NB4 (cell line): ENCODE measurements at places on chromosomes 12 and 14.

DNA sequence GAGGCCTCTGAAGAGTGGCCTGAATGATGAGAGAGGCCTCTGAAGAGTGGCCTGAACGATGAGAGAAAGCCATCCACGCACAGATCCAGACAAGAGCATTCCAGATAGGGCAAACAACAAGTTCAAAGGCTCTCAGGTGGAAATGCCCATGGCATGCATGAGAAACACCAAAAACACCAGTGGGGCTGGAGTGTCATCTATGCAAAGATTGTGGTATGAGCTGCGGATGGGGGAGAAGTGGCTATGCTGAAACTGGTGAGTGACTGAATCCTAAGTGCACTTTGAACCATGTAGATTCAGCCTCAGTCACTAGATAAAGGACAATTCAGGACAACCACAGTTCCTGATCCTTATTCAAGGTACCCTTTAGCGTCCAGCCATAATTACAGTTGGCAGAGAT, 79.4 kb upstream of the GZMB start:
- no peak for DNase-seq

GRCh38 chr14:104925855-104926609, 1.4 kb downstream of the PLD4 start:
- no peak for DNase-seq

DNA sequence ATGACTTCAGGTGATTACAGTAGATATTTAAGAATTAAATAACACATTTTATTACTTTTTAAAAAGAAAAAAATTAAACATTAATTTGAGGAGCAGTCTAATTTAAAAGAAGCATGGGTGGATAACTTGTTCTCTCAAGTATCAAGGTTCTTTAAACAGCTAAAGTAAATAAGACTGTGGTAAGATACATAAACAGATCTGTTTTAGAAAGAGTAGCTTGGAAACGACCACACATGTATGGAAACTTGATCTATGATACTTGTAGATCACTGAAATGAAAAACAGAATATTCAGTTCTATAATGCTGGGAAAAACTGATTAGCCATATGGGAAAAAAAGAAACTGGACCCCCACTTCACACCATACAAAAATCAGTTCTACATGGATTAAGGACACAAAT, 36.0 kb downstream of the TC2N start:
- no peak for DNase-seq

DNA sequence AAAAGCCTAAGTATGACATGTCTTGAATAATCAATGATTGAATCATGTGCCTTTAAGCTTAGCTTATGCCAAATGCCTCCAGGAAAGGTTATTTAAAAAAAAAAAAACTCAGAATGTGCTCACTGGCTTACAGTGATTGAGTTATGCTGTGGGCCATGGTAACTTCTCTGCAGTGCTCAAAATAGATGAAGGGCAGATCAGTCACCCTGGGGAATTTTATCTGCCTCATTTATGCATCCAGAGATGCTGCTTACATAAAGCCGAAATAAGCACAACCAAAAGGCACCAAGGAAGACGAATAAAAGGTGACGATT, 118.7 kb upstream of the MDM1 start:
- DNase-seq = no peak

GRCh38 chr12:13390381-13390861, 193.9 kb downstream of the EMP1 start:
- no peak for DNase-seq

GRCh38 chr12:113061061-113061694, 4.6 kb downstream of the DTX1 start:
- DNase-seq = no peak

DNA sequence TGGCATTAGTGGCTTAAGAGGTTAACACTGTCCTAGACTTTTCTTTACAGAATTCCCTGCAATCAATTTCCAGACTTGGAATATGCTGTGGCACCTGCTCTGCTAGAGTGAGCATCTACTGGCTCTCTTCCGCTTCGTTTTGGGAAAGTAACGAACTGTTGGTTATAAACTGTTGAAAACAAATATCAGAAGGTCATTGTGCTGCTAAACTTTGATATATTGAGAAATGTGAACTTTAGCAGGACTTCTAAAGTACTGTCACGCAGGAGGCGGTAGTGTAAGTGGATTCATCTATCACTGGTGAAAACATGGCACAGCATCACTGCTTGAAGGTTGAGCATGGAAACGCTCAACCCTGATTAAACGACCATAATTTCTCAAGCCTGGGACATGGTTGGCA, 348.9 kb downstream of the FLRT2 start:
- DNase-seq = no peak

- no peak for DNase-seq
Observed at GRCh38 chr14:87712396-87713090, 280.4 kb downstream of the GALC start.

DNA sequence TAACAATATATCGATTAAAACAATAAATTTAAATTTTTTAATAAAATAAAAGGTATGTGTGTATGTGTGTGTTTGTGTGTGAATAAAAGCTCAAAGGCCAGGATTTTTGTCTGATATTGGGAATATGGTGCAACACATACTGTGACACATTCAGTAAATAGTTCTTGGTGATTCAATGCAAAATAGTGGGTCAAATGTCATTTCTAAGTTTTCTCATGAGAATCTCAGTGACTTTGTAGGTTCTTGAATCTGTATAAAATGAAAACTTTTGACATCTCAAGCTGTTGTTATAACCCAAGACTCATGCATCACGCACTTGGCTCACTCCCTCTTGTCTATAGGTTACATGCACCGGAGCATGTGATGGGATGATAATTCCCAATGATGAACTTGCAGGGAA, 16.2 kb upstream of the MED6 start:
- DNase-seq = no peak

DNA sequence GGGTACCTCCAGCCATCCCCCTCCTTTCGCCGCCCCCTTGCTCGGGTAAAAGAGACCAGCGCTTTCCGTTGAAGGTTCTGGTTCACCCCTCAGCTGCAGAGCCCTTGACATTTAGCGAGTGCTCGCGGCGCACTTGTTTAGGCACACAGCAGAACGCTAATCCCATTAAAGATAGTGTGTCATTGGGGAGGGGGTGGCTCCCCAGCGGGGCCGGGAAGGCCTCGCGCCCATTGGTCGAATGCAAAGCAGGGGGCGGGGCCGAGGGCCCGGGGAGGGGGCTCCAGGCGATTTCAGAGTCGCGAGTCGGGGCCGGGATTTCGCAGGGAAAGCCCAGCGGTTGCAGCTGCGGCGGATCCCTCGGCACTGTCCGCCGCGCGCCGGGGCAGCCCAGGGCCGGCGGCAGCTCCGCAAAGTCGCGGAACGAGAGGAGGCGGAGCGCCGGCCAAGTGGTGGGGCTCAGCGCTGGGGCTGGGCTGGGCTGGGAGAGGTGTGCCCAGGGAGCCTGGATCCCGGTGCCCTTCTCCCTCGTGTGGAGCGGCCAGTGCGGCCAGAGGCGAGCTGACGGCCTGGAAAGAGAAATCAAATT, 122.9 kb downstream of the TSPAN9 start:
- no peak for DNase-seq

DNA sequence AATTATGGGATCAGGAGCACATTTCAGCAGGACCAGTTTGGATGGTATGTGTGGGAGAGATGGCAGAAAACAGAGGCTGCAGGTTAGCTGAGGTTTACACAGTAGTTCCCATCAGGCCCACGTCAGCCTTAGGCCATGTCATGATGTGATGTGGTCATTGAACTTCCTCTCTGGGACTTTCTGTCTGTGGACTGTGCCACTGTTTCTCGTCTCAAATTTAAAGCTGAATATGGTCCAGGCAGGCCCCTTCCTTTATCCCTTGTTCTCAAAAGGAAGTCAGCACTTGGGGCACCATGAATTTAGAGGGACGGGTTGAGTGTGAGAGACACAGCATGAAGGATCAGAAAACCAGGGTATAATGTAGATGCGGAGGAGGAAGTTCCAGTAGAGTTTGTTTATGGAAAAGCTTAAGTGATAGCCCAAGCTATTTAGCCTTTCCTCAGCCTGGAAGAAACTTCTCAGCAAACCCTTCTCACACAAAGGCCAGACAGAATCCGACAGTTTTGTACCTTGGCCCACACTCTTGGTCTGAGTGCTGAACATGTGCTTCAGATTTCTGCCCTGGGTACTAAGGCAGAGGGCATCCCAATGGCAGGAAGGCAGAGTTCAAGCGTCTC, 3.6 kb upstream of the IGFBP6 start:
- DNase-seq = peak; percentile 52

GRCh38 chr14:90382491-90383125, 14.2 kb upstream of the CALM1 start:
- peak; percentile 66 for DNase-seq

GRCh38 chr14:58824106-58824505, 186.3 kb downstream of the DACT1 start:
- no peak for DNase-seq
